Activated T-helper 2 cell treated with anti-CD3 and anti-CD28 coated beads, Interferon-gamma antibody, Interleukin-2, Interleukin-4, amounts not matched to agents 10 μg/mL and 5 μg/mL and 100 μg/mL, durations not matched to agents 14 hours and 24 hours and 36 hours (primary cell): ENCODE measurements at places on chromosomes 3 and 15.

GRCh38 chr3:120449701-120450599, 842 bp downstream of the FSTL1 start:
- DNase-seq: no peak

DNA sequence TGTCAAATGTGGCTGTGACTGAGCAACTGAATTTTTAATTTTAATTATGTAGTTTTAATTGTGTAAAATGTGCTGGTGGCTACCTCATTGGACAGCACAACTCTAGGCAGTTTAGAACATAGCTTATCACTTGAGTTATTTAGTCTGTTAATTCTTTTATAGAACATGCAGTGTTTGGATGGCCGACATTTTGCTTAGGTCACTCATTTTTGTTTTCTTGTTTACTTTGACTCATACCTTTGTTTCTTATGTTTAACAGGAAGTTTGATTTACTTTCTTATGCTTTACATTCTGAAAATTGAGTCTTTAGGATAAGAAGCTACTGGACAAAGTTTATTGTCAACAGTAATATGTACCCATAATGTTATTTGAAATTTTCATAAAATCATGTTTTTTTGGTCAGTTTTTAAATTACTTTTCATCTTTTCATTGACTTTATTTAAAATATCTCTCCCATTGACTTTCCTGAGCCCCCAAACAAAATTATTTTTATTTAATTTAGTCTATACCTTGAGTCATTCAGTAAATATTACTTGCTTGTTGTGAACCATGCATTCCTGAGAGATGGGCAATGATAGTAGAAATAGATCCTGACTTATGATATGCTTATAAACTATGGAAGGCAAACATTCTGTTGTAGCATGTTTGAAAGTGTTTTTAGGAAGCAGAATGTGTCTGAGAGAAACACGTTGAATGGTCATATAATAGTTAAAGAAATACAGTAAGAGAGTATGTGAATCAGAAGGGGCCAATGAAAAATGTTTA, 60.6 kb downstream of the TCF12 start:
- no peak for DNase-seq

GRCh38 chr3:194399874-194400411, 877 bp upstream of the GP5 start:
- no peak for DNase-seq

GRCh38 chr15:75834021-75834420, 9.2 kb upstream of the UBE2Q2 start:
- DNase-seq: no peak

GRCh38 chr3:7766530-7766929, 735.1 kb upstream of the LMCD1 start:
- DNase-seq: no peak

GRCh38 chr15:41567862-41568261, 8.8 kb downstream of the TYRO3 start:
- no peak for DNase-seq

DNA sequence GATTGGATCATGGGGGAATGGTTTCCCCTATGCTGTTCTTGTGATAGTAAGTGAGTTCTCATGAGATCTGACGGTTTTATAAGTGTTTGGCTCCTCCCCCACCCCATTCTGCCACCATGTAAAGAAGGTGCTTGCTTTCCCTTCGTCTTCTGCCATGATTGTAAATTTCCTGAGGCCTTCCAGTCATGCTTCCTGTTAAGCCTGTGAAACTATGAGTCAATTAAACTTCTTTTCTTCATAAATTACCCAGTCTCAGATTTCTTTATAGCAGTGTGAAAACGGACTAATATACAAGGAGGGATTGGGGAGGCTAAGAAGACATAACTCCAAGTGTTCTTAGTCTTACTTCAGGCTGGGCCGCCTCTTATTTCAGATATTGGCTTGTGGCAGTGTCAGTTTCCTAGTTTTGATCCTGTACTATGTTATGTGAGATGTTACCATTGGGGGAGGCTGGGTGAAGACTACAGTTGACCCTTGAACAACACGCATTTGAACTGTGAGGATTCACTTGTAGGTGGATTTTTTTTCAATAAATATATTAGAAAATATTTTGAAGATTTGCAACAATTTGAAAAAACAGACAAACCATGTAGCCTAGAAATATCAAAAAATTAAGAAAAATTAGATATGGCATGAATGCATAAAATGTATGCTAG, 44.9 kb downstream of the NMD3 start:
- no peak for DNase-seq

DNA sequence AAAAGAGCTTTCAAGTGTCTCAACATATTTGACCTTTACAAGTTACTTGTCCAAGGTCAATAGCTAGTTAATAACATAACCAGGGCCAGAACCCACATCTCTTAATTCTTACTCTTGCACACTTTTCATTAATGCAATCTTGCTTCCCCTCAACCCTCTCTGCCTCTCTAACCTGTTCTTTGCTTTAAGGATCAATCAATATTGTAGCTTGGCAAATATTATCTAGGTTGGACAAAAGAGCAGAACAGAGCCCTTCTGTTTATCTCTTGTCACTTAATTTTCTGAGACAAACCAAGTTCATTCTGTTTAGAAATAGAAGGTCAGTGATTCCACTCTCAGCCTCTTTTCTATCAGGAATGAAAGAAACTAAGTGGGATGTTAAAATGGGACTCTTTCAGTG, 180.5 kb downstream of the USP13 start:
- no peak for DNase-seq

DNA sequence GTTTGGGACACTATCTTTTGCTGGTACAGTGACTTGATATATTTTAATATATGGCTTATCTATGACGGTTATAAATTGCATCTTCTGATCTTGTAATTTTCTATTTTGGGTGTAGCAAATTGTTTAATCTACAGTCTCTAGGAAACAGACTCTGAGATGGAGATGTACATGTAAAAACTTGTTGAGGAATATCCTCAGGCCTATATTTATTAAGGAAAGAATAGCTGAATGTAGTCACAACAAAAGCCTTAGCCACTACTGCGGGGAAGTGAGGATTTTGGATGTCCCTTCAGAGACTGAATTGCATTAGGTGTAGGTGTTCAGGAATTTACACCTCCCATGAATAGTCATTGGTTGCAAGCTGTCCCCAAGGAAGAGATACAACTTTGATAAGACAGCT, 13.8 kb upstream of the OR5K3 start:
- no peak for DNase-seq

- no peak for DNase-seq
Measured at GRCh38 chr3:161212171-161212771, 8.8 kb upstream of the NMD3 start.

DNA sequence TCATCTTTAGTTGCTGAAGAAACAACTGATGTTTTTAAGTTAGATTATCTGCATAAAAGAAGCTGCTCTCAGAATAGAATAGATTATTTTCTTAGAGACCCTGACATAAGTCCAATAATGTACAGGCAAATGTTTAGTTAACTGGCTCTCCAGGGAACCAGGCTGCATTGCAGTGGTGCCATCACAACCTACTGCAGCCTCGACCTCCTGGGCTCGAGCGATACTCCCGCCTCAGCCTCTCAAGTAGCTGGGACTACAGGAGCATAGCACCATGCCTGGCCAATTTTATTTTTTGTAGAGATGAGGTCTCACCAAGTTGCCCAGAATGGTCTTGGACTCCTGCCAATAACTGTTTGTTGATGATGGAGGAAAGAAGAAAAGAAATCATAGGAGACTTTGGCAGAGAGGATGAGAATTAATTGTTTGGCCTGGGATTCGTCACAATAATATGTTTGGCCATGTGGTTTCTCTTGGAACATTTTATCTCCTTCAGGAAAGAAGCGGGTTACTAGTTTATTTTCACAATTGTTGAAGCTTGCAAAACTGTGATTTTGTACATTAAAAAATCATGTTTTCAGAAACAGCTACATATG, 429.2 kb downstream of the CADM2 start:
- no peak for DNase-seq

DNA sequence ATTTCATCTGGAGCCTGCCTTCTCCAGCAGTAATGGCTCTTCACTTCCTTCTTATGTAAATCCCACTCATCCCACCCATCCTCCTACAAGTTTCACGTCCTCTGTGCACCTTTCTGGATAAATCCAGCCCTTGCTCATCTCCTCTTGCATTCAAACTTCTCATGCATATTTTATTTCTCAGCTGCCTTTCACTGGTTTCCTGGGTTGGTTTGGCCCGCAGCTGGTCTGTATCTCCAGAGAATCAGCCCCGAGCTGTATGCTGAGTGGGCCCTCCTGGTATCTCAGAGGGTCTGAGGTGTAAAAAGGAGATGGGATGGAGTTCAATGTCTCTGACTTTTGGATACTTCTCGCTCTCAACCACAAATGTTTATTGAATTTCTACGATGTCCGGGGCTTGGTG, 248.6 kb upstream of the FEZF2 start:
- no peak for DNase-seq

GRCh38 chr3:126971891-126972351, 11.0 kb upstream of the PLXNA1 start:
- DNase-seq: no peak
